Large intestine (tissue), 12 donors: ENCODE measurements at places on chromosomes 2 and 18. TPM values are rescaled to one million over a fixed set of nuclear protein-coding genes. Genes with fewer than 3 reads are reported as not detected.

SDC1 gene
- polyA plus RNA-seq, result 49.7 TPM

MALL gene
- polyA plus RNA-seq, result 147 TPM

ASXL3 gene
- 2.7 TPM for polyA plus RNA-seq

MOB4 gene
- 36.6 TPM for polyA plus RNA-seq

MAL gene
- polyA plus RNA-seq, result 0.30 TPM

FZD7 gene
- polyA plus RNA-seq, result 24.1 TPM

AMER3 gene
- polyA plus RNA-seq, result 1.3 TPM

HOXD12 gene
- not detected for polyA plus RNA-seq

CNTNAP5 gene
- polyA plus RNA-seq, result 2.2 TPM

DHX57 gene
- 15.2 TPM for polyA plus RNA-seq

NYAP2 gene
- 0.40 TPM for polyA plus RNA-seq

REG1B gene
- polyA plus RNA-seq, result 0.24 TPM

CCDC150 gene
- 16.1 TPM for polyA plus RNA-seq

MRPS5 gene
- 55.8 TPM for polyA plus RNA-seq

SNED1 gene
- polyA plus RNA-seq, result 6.6 TPM

C2orf66 gene
- polyA plus RNA-seq, result 0.24 TPM

EPB41L5 gene
- polyA plus RNA-seq, result 32.0 TPM

PSTPIP2 gene
- polyA plus RNA-seq, result 11.5 TPM

GIGYF2 gene
- polyA plus RNA-seq, result 63.4 TPM

ASB18 gene
- polyA plus RNA-seq, result 0.03 TPM

PLEK gene
- polyA plus RNA-seq, result 8.0 TPM

RANBP2 gene
- 44.5 TPM for polyA plus RNA-seq

G6PC2 gene
- polyA plus RNA-seq, result 0.19 TPM

SCYGR1 gene
- polyA plus RNA-seq, result not detected

RASGRP3 gene
- 11.2 TPM for polyA plus RNA-seq

GRP gene
- polyA plus RNA-seq, result 3.4 TPM

WNT6 gene
- 0.24 TPM for polyA plus RNA-seq

CTDSP1 gene
- 177 TPM for polyA plus RNA-seq

RAB27B gene
- 9.6 TPM for polyA plus RNA-seq
